Stimulated activated CD4-positive, alpha-beta T cell treated with anti-CD3 and anti-CD28 coated beads, TNF-alpha, amount 100 ng/mL, for 48 hours (primary cell): ENCODE measurements at places on chromosomes 6 and 20.

GRCh38 chr6:16882230-16882629 is 121.0 kb upstream of the ATXN1 start:
- DNase-seq: no peak

DNA sequence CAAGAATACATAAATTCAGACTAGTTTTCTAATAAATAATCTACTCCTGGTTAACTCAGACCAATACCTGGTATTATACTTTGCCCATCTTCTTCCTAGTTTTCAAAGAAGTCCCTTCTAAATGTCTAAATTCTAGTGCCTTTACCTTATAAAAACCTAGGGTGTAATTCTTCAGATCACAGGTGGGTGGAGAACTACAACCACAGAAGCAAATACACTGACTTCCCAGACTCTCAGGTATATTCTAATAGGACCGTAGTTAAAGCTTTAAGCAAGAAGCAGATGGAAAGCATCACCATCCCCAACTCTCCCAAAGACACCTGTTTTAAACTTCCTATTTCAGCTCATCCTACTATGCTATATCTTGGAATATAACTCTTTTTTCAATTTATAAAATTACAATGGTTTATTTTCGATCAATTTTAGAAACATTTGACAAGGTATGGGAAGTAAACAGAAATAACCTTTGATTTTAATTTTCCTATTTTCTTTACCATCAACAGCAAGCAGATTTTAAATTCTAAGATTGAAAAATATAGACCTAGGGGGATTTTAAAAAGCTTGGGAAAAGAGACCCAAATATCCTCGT is 15.8 kb downstream of the MAN1A1 start:
- no peak for DNase-seq

DNA sequence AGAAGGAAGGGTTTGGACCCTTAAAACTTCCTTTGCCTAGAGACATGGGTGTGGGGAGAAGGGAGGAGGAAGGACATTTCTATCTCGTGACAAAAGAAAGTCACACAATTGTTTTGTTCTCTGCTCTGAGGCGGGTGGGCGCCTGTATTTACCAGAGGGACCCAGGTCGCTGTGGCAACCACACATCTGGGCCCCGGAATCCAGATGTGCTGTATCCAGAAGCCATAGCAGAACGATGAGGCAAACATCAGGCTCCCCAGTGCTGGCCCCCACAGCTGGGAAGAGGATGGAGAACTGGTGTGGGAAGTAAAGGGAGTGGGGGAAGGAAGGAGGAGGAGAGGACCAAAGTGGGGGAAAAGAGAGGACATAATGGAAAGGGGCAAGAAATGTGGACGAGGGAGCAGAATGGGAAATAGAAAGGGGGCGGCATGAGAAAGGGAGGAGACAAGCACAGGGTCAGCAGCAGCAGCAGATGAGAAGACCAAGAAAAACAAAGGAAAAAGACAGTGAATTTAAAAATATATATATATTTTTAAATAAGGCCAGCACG is 3.4 kb upstream of the TNXB start:
- no peak for DNase-seq

GRCh38 chr6:158640519-158640918 is 4.0 kb downstream of the DYNLT1 start:
- no peak for DNase-seq

GRCh38 chr6:157535340-157536222 is 154.6 kb downstream of the ZDHHC14 start:
- no peak for DNase-seq
